ENCODE measurements at places on chromosomes 12 and 14.
A peak's percentile ranks its signal among the peaks of the same experiment; 100 is the strongest.

DNA sequence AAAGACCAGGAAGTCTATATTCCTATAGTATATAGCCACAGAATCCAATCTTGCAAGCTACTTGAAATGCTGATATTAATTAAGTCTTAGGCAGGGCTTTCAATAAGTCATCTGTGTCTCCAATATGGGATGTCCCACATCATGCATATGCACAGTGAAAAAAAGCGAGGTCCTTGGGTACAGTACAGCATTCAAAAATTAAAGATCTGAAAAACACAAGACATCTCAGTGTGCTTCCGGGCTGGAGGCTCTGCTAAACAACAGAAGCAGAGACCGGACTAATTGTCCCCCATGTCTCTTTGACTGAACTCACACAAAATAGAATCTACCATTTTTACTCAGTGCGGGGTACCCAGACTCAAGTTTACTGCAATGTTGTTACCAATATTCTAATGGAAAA, 156.0 kb downstream of the DAD1 start:
- DNase-seq: no peak

DNA sequence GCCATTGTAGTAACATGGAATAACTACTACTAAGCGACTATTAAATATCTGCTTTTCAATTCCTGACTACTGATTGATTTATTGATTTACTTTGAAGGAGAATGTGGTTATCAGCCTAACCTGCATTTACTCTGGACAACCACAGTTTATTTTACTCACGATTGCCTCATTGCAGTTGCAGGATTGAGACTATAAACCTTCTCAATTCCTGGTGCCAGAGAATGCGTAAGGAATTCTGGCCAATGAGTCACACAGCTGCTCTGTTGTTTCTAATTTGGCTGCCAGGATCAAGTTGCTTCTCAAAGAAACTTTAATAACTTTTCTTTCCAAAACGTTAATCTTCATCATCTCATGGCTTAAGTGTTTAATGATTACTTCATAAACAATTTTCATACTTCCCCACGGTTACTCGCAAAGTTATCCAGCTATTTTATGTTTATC, 13.1 kb upstream of the TMTC1 start:
- no peak for DNase-seq

DNA sequence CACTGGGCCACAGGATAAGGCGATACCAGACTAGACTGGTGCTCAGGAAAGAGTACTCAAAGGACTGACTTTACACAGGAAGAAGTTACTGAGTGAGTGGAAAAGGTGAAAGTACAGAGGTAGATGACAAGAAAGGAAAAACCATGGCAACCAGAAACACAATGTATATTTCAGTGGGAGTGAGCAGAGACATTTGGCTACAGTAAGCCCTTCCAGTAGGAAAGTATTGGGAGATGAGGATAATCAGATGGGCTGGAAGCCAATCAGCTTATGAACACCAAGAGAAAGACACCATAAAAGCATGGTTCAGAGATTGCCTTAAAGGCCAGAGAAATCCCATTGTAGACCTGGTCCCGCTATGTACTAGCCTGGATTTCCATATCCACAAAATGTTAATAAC, 51.6 kb downstream of the TMTC1 start:
- DNase-seq: no peak

DNA sequence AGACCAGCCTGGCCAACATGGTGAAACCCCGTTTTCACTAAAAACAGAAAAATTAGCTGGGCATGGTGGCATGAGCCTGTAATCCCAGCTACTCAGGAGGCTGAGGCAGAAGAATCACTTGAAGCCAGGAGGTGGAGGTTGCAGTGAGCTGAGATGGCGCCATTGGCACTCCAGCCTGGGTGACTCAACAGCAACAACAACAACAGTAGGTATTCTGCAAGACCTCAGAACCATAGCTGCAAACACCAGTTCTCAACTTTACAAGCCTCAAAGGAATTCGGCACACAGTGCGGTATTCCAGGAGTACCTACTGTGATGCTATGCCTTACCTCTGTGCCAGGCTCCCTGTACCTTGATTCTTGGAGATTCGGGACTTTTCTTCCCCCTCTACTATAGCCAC, 15.8 kb downstream of the FOXN3 start:
- no peak for DNase-seq

GRCh38 chr14:67510121-67510520, 21.6 kb upstream of the TMEM229B start:
- DNase-seq: no peak

- no peak for DNase-seq
These were observed 2.2 kb downstream of the THAP2 start for GRCh38 chr12:71666259-71666658.

- DNase-seq: no peak
These were observed 34.0 kb downstream of the PYM1 start for GRCh38 chr12:55893723-55894122.

DNA sequence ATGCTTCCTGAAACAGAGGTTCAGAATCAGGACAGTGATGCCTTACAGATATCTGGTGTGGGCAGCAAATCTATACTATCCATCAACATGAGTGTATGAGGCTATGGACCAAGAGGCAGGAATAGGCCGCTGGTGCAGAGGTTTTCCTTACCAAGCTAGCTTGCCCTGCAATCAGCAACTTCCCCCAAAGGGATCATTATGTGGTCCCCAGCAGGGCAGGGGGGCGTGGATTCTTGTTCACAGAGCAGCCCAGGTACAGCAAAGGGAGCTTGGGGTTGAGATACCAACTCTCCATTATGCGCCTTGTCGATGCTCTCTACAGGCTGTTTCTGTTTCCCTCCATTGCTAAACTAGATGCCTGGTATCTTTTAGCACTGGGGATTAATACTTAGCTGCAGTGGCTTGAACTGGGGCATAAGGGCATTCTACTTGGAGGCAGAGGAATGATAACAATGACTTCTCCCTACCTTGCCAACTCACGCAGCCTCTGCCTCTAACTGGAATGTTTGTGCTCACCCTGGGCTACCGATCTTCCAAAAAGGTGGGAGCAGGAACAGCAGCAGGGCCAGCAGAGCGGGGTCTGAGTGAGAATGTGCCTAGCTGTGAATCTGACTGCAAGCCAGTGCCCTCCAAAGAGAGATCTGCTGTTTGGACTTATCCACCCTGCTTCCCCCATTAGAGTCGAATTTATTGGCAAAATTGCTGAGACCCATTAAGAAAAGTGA, 10.3 kb upstream of the KRT1 start:
- DNase-seq: no peak

- no peak for DNase-seq
These were observed 472 bp downstream of the MBD6 start for GRCh38 chr12:57522887-57523705.

GRCh38 chr14:61695695-61696527, 598 bp downstream of the HIF1A start:
- DNase-seq: peak; percentile 51

DNA sequence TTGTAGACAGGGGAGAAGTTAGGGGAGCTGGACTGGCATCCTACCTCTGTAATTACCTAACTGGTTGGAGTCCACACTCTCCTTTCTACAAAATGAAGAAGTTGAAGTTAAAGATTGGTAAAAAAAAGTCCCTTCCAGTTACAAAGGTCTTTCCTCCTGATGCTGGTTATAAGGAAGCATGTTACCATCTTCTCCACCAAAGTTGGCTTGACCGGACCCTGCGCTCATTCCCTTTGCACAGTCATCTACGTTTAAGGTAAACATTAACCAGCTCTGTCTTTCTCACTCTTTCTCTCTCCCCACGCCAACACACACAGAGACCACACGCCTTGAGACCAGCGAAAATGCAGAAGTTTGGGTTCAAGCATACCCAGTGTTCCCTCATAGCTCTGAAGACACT, 11.9 kb downstream of the FBLN5 start:
- no peak for DNase-seq

DNA sequence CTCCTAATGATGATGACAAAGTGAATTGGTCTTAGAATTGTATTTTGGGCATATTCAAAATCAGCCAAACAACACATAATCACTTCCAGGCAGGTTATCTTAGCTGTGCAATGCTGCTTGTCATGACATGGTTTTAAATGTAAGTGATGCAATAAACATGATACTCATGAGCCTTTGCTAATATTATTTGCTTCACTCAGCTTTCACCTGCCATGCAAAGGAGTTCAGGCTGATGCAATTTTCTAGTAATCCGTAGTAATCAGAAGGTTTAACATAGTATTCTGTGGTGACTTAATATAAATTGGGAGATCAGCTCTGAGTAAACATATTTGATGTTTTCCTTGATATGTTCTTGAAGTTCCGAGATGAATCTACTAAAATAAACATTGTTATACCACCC, 29.1 kb downstream of the TMEM260 start:
- DNase-seq: no peak

DNA sequence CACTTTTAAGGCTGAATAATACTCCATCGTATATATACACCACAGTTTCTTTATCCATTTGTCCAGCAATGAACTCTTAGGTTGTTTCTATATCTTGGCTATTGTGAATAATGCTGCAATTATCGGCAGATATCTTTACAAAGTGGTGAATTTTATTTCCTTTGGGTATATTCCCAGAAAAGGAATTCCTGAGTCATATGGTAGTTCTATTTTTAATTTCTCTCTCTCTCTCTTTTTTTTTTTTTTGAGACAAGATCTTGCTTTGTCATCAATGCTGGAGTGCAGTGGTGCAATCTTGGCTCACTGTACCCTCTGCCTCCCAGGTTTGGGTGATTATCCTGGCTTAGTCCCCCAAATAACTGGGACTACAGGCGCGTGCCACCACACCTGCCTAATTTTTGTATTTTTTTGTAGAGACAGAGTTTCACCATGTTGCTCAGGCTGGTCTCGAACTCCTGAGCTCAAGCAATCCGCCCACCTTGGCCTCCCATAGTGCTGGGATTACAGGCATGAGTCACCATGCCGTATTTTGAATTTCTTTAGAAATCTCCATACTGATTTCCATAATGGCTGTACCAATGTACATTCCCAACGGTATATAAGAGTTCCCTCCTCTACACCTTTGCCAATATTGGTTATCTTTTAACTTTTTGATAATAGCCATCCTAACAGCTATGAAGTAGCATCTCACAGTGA, 98.4 kb downstream of the EFCAB11 start:
- DNase-seq: no peak

DNA sequence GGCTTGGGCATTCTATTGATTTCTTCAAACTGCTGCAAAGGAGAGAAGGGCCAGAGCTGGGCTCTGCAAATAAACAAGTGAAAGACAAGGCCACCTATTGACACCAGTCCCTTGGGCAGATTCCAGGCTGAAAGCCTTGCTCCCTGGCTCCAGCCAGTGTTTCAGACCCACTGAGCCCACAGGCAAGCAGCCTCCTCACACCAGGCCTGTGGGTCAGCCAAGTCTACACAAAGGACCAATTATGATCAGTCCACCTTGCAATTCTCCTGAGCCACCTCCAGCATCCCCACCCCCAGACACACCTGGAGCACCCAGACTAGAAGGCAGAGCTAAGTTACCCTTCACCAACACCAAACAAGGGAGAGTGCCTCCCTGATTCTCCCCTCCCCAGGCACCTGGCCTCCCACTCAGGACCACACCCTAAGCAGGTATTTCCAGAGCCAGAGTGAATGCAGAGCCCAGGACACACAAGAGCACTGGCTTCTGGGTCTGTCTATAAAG, 13.8 kb downstream of the ACTN1 start:
- DNase-seq: no peak

DNA sequence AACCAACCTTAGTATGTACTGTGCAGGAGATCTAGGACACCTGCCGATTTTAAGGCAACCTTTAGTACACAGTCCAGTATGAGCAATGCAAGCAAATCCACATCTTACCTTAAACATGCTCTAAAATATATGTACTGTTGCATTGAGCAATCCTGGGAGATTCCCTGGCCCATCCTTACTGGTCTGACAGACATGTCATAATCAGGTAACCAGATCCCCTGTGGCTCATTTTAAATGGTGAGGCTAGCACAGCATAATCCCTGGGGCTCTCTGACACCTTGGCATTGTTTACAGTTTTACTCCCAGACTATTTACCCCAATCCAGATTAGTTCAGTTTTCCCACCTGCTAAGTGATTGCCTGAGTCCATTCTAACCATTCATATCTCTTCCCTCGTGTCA, 15.1 kb downstream of the BMAL2 start:
- no peak for DNase-seq

DNA sequence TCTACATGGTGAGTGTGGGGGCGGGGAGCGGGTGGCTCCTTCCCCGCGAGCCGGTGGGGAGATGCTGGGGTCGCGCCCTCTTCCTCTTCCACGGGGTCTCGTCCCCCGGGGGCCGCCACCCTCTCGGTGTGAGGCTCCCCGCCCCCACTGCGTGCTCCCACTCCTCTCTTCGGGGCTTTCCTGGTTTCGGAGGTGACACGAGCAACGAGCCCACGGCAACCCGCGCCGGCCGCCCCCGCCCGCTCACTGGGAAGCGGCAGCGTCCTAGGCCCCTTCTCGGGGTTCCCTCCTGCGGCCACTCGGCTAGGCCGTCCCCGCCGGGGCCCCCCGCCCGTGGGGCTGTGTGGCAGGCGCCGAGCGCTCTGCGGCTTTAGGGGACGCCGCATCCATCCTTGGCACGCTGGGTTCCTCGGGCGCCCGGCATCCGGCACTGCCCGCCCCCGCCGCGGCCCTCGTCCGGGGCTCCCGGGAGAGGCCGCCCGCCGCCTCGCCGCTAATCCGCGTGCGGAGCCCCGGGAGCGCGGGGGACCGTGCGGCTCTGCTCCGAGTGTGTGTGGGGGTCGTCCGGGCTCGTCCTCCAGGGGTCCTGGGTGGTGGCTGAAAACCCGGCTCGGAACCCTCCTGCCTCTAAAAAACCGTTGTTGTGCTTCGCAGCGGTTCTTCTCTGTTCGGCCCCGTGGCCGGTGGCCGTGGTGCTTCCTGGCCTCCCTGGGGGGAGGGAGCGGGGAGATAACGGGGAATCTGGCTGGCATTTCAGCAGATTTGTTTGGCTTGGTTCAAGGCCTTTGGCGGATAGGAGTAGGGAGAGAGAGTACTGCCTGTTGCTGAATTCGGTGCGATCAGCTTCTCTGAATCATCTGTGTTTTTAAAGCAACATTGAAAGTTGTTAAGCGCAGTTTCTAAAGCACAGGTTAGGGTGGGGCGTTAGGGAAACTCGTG, 1.0 kb downstream of the PCNX1 start:
- no peak for DNase-seq

GRCh38 chr12:131012279-131013069, 58.8 kb downstream of the ADGRD1 start:
- no peak for DNase-seq

- DNase-seq: no peak
These were observed 88.3 kb downstream of the FIGNL2 start for GRCh38 chr12:51760231-51760630.

GRCh38 chr12:124087266-124088051, 114.4 kb downstream of the ZNF664 start:
- no peak for DNase-seq

DNA sequence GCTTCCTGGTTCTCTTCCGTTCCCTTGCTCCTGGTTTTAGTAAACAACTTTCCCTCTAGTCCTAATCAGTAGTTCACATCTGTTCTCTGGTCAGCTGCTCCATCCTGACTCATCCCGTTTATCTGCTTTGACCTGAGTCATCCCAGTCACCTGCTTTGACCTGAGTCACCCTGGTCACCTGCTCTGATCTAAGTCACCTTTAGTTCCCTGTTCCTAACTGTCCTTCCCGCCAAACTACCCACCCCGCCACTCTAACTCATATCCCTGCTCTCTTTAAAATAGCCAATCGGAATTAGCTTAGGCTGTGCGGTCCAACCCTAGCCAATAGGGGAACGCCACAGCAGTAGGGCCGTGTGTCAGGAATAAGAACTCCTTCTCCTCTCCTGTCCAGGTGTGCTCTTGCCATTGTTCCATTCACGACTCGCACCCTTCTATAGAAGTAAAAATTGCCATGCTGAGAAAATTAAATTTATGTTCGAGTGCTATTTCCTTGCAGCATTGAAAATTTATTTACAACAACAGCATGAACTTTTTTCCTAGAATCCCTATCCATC, 3.1 kb upstream of the ANKRD33 start:
- DNase-seq: no peak
